ENCODE measurements at places on chromosomes 3 and 15. TPM values are rescaled to one million over a fixed set of nuclear protein-coding genes. Genes with fewer than 3 reads are reported as not detected.

GP5 gene
- total RNA-seq: 0.09 TPM

IL17RB gene
- total RNA-seq: 0.33 TPM

SLC9C1 gene
- total RNA-seq: 0.29 TPM

ARPP21 gene
- not detected for total RNA-seq

CKMT1A gene
- total RNA-seq: not detected

RLBP1 gene
- total RNA-seq: not detected

STRIT1 gene
- not detected for total RNA-seq

GOLGA6L10 gene
- 1.5 TPM for total RNA-seq

HRG gene
- not detected for total RNA-seq

ITIH1 gene
- 2.6 TPM for total RNA-seq

GDPGP1 gene
- 4.1 TPM for total RNA-seq

KCNH8 gene
- not detected for total RNA-seq

SNTN gene
- total RNA-seq: not detected

HTR3E gene
- not detected for total RNA-seq

ZSCAN29 gene
- total RNA-seq: 17.9 TPM

GHSR gene
- not detected for total RNA-seq

LDHAL6B gene
- not detected for total RNA-seq

FEZF2 gene
- total RNA-seq: not detected

GRK7 gene
- total RNA-seq: not detected

CHRNA5 gene
- 3.1 TPM for total RNA-seq

FBXW12 gene
- not detected for total RNA-seq

MCF2L2 gene
- 1.3 TPM for total RNA-seq

SLC51A gene
- not detected for total RNA-seq

SLC22A13 gene
- 0.48 TPM for total RNA-seq

ZIC1 gene
- 8.7 TPM for total RNA-seq

DPPA2 gene
- not detected for total RNA-seq

SCAMP5 gene
- total RNA-seq: 2.4 TPM

RNU5B-1 gene
- 102 TPM for total RNA-seq

MESP1 gene
- 0.52 TPM for total RNA-seq

CLDN16 gene
- total RNA-seq: not detected

DRD3 gene
- not detected for total RNA-seq

MKRN3 gene
- not detected for total RNA-seq

B3GALNT1 gene
- total RNA-seq: 12.7 TPM

ALPK3 gene
- total RNA-seq: 27.3 TPM

MYZAP gene
- total RNA-seq: 6.2 TPM

ZNF770 gene
- total RNA-seq: 30.7 TPM

CYP8B1 gene
- total RNA-seq: 0.14 TPM

SLC28A1 gene
- not detected for total RNA-seq

MED12L gene
- 1.00 TPM for total RNA-seq

ZNF197 gene
- total RNA-seq: 14.0 TPM

Measured in posterior vena cava (tissue), 2 donors.